ENCODE measurements at places on chromosomes 3 and 15. TPM values are rescaled to one million over a fixed set of nuclear protein-coding genes. Genes with fewer than 3 reads are reported as not detected.

Gene ALDH1L1
- 1.6 TPM for total RNA-seq

DNA sequence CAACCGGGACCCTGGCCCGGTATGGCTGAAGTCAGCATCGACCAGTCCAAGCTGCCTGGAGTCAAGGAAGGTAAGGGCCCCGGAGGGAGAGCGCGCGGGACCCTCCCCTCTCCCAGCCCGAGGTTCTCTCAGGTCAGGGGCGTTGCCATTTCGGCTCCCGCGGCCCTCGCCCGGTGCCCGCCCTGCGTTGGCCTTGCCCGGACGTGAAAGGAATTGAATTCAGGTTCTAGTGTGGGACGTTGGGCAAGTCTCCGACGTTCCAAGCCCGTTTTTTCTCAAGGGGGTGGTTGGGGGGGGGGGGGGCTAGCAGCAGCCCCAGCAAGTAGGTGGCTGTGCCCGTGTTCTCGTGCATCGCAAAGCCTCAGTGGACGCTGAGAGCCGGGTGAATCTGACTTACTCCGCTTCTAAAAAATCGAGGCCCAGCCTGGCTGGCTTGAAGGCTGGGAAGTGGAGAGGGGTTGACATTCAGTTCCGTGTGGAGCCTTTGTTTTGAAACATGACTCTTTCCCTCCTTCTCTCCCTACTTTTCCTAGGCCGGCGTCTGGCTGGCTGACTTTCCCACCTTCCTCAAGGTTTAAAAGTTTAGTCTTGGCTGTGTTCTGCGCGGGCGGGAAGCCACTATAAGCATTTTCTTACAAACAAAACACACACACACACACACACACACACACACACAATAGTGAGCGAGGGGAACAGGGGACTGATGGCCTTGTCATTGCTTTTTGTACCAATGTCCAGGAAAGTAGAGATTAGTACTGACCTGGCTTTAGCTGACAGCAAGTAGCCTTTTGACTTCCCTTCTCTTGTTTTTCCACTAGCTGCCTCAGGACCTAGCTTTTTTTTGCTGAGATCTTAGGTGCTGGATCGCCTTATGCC is at the start of gene UTS2B:
Gene UTS2B, minus strand, starts transcription at position 873 of the 876 bp plus-strand sequence. CDS start 48,337 bp downstream, outside the sequence.
- no peaks in the 10 kb centered on the region for H3K36me3 ChIP-seq
- H3K27ac ChIP-seq = 0 out of 2 replicates have a peak within 1 kb of the TSS, but pooled peaks have one; percentile 48

GRCh38 chr3:71964170-71964569 is 179.2 kb upstream of the PROK2 start:
- H3K27me3 ChIP-seq = no peaks in the 10 kb centered on the region
- DNase-seq = no peak
- H3K4me1 ChIP-seq = peaks cover 4% of the 10 kb centered on the region
- no peaks in the 10 kb centered on the region for H3K36me3 ChIP-seq
- no peak overlapping the region for H3K4me3 ChIP-seq

- DNase-seq = no peak
- H3K36me3 ChIP-seq = no peaks in the 10 kb centered on the region
- H3K27ac ChIP-seq = no peak overlapping the region
- no peak overlapping the region for H3K4me3 ChIP-seq
- H3K27me3 ChIP-seq = no peaks in the 10 kb centered on the region
These were observed 450.7 kb downstream of the SHQ1 start for GRCh38 chr3:72397586-72397985.

- no peak for DNase-seq
- H3K4me1 ChIP-seq = no peaks in the 10 kb centered on the region
- no peak overlapping the region for H3K27ac ChIP-seq
- H3K36me3 ChIP-seq = no peaks in the 10 kb centered on the region
- peaks cover 1% of the 10 kb centered on the region for H3K27me3 ChIP-seq
These were observed 217.7 kb downstream of the ATP8B4 start for GRCh38 chr15:49901321-49901720.

All from H1 (cell line).